ENCODE measurements at places on chromosomes 1 and 21.

GRCh38 chr1:22626237-22627157, 9.9 kb upstream of the C1QA start:
- DNase-seq: no peak

GRCh38 chr1:8211883-8212579, 105.9 kb upstream of the SLC45A1 start:
- no peak for DNase-seq

GRCh38 chr21:16082038-16082816, 352.4 kb downstream of the USP25 start:
- DNase-seq: no peak

- DNase-seq: no peak
Observed at GRCh38 chr1:113859478-113860175, 11.9 kb downstream of the PTPN22 start.

GRCh38 chr1:224513383-224513782, 78.8 kb upstream of the WDR26 start:
- no peak for DNase-seq

GRCh38 chr21:33024201-33025103, 1.3 kb upstream of the OLIG2 start:
- no peak for DNase-seq

- DNase-seq: peak; percentile 43
Observed at GRCh38 chr1:154557939-154558719, at the start of gene UBE2Q1. TSS of gene UBE2Q1 (minus strand) at chr1:154558662. CDS start at chr1:154558553, 109 bp downstream.

DNA sequence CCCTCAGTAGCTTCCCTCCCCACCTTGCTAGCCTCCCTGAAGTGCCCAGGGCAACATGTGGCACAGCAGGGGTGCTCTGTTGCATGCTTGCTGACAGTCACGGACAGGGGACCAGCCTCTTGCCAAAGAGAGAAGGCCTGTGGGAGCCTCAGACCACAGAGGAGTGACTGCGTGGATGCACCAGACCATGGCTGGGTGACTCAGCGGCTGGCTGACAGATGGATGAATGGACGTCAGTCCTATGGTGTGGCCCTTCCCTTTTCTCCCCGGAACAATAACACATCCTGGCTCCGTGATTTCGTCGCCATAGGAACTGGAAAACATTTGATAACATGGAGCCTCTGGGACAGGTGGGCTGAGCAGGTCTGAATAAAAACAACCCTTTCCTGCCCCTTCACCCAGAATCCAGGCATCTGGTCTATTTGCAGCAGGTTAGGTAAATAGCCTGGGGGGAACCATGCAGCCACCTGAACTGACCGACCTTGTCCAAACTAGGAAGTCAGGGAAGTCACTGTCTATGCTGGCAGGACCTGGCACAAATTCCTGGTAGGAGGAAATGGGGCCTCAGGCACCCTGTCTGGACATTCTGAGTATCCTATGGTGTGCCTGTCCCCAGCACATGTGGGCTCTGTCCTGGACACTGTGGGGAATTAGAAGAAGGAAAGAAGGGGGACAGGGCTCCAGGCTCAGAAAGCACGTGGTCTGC, 53.3 kb downstream of the NENF start:
- DNase-seq: no peak

GRCh38 chr21:14833666-14834351, 231.0 kb downstream of the NRIP1 start:
- DNase-seq: no peak

- DNase-seq: no peak
Observed at GRCh38 chr1:219350172-219350931, 176.7 kb downstream of the LYPLAL1 start.

- no peak for DNase-seq
Observed at GRCh38 chr1:245698860-245699259, 544.1 kb downstream of the KIF26B start.

DNA sequence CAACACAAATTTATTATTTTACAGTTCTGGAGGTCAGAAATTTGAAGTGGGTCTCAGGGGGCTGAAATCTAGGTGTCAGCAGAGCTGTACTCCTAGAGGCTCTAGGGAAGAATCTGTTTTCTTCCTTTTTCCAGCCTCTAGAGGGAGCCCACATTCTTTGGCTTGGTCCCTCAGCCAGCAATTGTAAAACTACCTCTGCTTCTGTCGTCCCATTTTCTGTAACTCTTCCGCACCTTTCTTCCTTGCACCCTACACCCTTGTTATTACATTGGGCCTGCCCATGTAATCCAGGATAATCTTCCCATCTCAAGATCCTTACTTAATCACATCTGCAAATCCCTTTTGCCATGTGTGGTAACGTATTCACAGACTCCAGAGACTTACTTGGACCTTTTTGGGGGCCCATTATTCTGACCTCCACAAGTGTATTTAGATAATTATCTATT, 24.8 kb upstream of the THEM4 start:
- DNase-seq: no peak

- DNase-seq: no peak
Observed at GRCh38 chr1:209008586-209008985, 574.9 kb upstream of the CAMK1G start.

GRCh38 chr1:60740154-60740553, 342.2 kb upstream of the NFIA start:
- DNase-seq: no peak

DNA sequence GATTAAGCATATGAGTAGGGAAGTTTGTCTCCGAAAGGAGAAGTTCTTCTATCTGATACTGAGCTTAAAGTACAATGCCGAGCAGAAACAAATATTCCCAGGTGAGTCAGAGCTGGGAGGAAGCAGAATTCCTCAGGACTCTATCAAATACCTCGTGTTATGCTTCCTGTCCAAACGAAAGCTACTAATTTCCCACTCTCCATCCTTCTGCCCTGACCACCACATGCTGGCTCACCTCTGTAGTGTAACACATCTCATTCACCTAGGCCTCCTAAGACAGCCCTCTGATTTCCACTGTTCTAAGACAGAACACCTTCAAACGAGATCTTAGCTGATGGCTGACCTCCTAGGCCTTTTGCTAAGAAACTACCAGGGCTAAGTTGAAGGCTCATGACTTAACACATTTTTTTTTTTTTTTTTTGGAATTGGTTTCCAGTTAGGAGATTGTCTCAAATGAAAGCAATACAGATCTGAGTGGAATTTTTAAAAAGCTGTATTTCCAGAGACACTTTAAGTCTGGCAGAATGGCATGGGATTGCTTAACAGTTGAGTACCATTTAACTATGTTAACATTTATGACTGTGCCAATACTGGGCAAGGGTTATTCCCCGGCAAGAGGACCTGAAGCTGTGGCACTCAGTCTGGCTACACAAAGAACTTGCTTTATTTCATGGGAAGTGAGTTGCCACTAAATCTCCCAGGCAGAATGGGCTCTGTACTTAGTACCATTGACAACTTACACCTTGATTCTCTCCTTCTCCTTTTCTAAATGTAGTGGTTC, 583.4 kb downstream of the DPYD start:
- DNase-seq: no peak

GRCh38 chr1:153262462-153263157, 3.1 kb downstream of the LORICRIN start:
- DNase-seq: no peak

DNA sequence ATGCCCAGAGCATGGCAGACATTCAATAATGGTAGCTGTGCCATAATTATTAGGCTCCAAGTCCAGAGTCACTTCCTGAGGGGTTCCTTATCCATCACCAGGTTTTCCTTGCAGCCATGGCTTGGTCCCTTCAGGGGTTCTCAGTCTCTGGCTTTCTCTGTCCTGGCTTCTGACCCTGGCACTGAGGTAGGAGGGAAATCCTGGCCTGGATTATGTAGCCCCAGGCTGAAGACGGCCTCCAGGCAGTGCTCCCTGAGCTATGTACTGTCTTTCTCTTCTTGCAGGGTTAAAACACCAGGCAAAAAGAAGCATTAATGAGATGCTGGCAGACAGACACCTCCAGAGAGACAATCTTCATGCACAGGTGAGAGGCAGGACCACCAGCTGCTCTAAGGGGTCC, 9.5 kb upstream of the PADI3 start:
- peak; percentile 52 for DNase-seq

DNA sequence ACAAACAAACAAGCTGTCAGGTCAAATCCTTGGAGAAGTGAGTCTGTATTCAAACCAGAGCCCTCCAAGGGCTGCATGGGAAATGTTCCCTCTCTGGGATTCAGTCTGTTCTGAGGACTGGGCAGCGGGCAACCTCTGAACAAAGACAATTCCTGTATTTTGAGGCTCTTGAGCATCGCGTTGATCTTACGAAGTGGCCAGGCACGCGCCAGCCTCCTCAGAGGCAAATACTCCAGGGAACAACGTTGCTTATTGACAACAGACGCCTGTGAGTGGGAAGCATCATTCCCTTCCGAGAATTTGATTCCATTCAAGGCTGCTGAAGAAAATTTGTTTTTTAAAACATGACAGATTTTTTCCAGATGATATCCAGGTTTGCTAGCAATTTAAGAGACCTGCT, 20.0 kb upstream of the TACSTD2 start:
- DNase-seq: no peak

DNA sequence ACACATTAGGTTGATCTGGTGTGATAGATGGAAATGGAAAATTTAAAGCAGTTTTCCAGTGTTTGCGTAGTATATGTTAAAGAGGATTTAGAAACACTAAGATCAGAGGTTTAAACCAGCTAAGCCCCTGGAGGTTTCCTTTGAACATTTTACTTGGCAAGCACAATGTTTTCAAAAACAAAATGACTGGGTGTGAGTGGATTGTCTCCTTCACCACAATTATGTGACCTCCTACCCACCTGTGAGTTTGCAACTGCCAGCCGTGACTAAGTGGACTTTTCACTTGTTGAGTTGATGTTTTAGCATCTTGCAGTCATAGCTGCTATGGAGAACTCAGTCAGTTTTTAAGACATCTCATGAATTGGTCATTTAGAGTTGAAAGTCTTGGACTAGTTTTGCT, 4.7 kb downstream of the CCDC190 start:
- no peak for DNase-seq

DNA sequence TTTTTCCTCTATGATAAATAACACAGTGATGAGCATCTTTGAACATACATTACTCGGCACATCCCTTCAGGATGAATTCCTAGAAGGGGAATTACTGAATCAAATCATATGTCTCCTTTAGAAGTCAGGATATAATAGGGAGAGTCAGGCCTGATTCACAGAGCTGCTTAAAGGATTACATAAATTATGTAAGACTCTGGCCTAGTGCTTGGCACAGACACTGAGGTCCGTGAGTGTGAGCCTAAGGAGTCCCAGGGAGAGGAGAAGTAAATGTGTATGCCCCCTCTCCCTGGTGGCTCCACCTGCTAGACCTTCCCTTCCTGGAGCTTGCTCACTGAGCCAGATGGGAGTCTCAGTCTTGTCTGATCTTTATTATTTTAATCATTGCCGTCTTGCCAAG, 8.6 kb upstream of the FOXE3 start:
- DNase-seq: no peak

- no peak for DNase-seq
Observed at GRCh38 chr1:159802111-159802510, at the start of gene FCRL6. TSS of gene FCRL6 (plus strand) at chr1:159802360. CDS start at chr1:159802425, 65 bp downstream.

GRCh38 chr1:166354406-166354805, 187.6 kb upstream of the FAM78B start:
- DNase-seq: no peak

GRCh38 chr21:46371204-46372013, 47.5 kb downstream of the PCNT start:
- no peak for DNase-seq

DNA sequence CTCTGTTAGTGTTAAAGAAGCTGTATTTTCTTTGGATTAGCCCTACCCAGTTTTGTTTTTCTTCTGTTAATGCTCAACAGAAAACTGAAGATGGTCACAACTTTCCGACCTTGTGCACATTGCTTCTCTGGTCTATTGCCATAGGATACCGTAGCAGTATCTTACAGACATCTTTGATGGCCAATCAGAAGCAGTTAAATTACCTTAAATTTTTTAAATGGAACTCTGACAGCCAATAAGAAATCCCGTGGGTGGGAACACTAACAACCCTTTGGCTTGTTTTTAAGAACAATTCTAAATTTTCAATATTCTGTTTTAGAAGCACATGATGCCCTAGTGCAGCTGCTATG, 17.2 kb downstream of the NFYC start:
- DNase-seq: no peak
